ENCODE measurements at places on chromosomes 6 and 20.

- DNase-seq: no peak
Observed at GRCh38 chr6:53628354-53629119, 37.0 kb downstream of the KLHL31 start.

DNA sequence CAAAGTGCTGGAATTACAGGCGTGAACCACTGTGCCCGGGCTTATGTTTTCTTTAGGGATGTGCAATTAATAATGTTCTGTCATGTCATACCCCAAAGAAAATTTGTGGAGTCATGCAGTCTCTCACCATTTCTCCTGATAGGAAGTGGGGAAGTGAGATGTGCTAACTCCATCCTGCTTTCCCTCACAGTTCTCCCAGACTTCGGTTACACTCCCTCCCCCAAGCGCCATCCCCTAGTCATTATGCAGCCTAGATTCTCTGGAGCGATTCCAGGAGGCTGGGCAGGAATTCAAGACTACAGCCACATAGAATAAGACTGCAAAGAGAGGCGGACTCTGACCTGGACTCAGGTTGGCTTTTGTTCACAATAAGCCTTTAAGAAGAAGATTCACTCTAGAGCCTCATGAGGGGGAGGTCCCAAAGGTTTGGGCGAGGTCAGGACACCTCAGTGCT lies 271.4 kb downstream of the ALDH8A1 start:
- DNase-seq: no peak

GRCh38 chr20:63325554-63326313 lies 32.7 kb downstream of the COL20A1 start:
- no peak for DNase-seq

DNA sequence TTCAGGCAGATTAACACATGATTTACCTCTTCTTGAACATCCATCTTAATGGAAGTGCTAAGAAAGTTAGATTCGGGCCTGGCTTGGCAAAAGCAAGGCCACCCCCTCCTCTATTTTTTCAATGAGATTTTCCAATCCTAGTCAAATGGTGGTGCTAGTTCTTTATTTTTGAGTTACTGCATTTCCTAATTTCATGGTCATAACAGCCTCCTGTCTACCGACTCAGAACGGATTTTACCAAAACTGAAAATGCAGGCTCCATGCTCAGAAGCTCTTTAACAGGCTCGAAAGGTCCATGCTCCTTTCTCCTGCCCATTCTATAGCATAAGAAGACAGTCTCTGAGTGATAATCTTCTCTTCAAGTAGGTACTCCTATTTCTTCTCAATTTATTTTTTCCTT lies 117.2 kb upstream of the ESR1 start:
- DNase-seq: peak; percentile 38

- no peak for DNase-seq
Observed at GRCh38 chr6:169216830-169217229, 36.8 kb downstream of the THBS2 start.

DNA sequence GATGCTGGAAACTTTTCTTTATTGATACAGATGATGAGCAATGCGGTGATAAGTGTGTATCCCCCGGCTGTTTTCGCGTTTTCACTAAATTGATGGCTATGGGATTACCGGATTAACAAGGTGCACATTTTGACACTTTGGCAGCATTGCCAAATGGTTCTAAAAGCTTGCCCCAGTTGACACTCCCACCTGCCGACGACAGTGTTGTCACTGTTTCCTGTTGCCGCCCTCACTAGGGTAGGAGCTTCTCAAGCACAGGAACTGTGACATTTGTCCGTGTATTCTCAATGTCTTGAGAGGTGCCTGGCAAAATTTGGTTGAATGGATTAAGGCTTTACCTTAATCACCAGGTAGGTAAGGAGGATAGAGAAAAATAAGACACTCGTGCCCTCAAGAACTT lies 9.8 kb upstream of the MAPK13 start:
- peak; percentile 83 for DNase-seq

- no peak for DNase-seq
Observed at GRCh38 chr20:36273414-36274180, 32.5 kb upstream of the DLGAP4 start.

- DNase-seq: peak; percentile 73
Observed at GRCh38 chr6:31568537-31568961, 3.5 kb upstream of the LTA start.

- DNase-seq: no peak
Observed at GRCh38 chr6:101453221-101453620, 59.7 kb downstream of the GRIK2 start.

GRCh38 chr6:21560249-21560648 lies 33.3 kb upstream of the SOX4 start:
- DNase-seq: no peak

GRCh38 chr20:24948939-24949679 lies at the start of gene CST7:
CST7 (plus strand) TSS chr20:24949269; CDS start chr20:24949506, 237 bp downstream.
- DNase-seq: peak; percentile 79

- DNase-seq: no peak
Observed at GRCh38 chr20:998231-998830, 3.8 kb downstream of the RSPO4 start.

GRCh38 chr6:79377888-79378348 lies 143.4 kb upstream of the HMGN3 start:
- DNase-seq: no peak

GRCh38 chr6:3876101-3876500 lies 26.9 kb downstream of the FAM50B start:
- no peak for DNase-seq

GRCh38 chr6:43916924-43917877 lies 147.2 kb downstream of the VEGFA start:
- DNase-seq: no peak

DNA sequence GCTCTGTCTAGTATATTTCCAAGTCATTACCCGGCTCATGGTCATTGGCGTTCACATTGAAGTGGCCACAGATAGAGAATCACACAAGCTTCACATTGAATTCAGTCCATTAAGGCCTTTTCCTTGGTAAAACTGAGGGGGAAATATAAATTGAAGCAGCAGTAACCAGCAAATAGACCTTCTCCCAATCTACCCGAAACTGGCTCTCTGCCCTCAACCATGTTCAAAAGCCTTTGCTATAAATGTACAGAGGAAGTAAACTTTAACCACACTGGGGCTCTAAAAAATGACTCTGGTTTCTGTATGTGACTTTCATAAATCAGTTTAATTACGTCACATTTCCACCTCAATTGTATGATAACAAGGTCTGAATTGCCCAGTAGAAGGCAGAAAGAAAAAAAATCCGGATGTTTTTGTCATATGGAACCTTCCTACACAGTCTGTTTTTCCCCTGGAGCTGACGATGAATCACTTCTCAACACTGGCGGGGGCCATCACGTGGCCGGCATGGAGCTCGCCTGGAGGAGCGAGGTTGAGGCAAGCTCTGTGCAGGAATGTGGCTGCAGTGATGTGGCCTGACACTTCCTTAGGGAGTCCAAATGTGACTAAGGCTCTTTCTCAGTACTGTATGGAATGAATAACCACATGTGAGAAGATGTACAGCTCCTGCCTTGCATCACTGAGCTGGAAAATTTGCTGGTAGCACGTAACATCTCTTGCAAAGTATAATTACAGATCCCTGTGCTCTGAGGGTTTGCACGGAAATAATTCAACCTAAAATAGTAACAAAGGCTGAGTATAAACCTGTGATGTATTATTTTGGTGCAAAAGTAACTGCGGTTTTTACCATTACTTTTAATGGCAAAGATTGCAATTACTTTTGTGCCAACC lies 58.6 kb upstream of the SNX9 start:
- DNase-seq: peak; percentile 85

DNA sequence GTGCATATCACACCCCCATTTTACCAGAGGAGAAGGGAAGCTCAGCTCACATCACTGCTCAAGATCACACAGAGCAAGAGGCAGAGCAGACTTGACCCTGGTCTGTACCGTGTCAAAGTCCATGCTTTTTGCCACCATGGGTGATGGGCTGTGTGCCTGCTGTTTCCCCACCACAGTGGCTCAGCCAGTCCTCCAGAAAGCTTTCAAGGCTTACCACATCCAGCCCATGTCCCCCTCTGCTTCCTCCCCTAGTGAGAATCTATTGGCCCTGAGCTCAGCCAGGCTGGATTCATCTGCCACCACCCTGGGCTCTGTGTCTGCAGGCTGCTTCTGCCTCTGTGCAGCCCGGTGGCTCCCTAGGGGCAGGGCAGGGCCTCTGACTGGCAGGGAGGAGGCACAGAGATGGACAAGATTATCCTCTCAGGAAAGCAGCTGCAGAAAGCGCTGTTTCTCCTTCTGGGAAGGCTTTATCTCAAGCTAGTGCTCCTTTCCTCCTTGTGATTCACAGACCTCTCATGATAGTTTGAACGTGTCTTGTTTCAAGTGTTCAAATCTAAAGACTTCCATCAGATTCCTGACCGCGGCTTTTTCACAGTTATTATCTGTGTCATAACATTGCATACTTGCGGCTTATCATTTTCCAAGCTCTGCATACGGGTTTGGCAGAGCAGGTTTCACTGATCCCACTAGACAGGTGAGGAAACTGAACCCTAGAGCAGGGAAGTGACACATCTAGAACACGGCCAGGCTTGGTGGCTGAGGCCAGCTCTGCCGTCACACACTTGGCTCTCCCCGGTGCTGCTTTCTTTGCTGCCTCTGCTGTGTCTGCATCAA lies 37.4 kb downstream of the VEGFA start:
- no peak for DNase-seq

DNA sequence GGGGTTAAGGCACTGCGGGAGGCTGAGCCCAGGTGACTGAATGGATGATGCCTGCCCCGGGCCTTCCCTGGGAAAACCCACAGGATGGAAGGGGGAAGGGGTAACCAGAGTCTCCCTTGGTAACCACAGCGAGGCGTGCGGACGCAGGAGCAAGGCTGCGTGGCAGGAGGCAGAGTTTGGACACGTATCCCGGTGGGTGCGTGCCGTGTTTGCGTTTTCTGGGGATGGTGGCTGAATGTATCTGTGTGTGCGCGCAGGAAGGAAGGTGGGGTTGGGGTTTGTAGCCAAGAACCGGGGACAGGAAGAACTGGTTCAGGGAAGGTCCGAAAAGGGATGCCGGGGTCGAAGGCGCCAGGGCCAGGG lies 1.8 kb downstream of the MDGA1 start:
- DNase-seq: no peak

DNA sequence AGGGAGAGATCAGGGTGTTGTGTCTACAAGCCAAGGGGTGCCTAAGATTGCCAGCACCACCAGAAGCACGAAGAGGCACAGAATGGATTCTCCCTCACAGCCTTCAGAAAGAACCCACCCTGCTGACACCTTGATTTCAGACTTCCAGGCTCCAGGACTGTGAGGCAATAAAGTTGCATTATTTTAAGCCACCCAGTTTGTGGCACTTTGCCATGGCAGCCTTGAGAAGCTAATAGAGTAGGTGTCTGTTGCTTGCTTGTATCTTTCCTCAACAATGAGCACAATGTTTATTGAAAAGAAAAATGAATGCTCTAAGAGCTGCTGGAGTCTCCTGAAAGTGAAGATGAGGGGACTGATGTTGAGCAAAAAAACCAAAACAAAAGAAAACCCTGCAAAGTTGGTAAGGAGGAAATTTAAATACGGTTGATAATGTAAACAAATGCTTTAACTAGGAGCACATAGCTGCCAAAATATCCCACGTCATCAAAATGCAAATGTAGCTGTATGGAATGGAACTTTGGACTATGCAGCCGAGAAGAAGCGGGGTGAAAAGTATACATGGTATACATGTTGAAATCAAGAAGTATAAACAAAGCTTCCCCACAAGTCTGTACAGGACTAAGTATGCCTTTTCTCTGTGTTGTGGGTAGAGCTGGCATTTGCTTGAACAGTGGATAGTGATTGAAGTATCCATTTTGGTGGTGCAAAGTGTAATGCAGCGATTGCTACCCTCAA lies 8.0 kb downstream of the IL20RA start:
- DNase-seq: no peak

GRCh38 chr20:33518071-33518470 lies 28.2 kb downstream of the CBFA2T2 start:
- no peak for DNase-seq

DNA sequence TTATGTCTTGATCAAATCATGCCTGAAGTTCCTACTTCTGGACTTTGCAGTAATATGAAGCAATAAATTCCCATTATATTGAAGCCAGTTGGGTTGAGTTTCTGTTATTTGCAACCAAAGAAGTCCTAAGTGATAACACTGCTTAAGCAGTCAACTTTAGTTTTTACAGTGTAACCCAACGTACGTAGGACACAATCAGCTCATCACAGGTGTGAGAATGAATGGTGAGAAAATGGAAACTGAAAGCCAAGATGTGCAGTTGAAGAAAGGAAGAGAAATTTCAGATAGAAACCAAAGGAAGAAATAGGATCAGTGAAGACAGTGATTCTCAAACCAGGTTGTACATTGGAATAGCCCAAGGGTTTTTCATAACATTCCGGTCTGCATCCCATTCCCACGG lies 211.4 kb upstream of the ZFP64 start:
- DNase-seq: no peak

DNA sequence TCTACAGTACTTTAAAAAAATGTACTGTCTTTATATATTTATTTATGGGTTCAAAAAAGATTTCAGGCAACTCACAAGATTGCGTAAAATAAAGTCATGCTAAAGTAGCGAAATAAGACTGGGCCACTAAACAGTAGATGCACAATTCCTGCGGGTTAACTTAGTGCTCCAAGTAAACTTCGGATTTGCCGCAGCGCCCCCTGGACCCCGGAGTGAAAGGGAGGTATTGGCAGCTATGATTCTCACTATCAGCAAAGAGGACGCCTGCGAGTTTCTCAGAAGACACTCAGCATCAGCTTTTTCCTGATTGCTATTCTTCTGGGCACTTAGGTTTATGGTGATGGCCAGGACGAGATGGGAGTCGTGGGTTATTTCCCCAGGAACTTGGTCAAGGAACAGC lies 1.4 kb downstream of the OTOR start:
- no peak for DNase-seq

DNA sequence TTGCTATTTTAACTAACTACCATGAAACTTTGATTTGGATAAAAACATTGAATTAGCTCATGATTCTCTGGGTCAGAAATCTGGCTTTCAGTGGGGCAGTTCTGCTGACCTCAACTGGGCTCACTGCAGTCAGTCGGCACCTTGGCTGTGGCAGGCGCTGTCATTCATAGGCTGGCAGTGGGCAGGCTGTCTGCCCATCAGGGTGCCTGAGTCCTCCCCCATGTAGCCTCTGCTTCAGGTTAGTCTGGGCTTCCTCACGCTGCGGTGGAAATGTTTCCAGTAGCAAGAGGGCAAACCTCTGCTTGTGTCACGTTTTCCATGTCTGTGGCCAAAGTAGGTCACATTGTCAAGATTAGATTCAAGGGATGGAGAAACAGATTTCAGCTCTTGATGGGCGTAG lies 251.0 kb upstream of the TCF21 start:
- DNase-seq: no peak

- no peak for DNase-seq
Observed at GRCh38 chr6:131756039-131756438, 45.2 kb upstream of the CTAGE9 start.

- no peak for DNase-seq
Observed at GRCh38 chr20:32837157-32837556, 17.4 kb downstream of the MAPRE1 start.

DNA sequence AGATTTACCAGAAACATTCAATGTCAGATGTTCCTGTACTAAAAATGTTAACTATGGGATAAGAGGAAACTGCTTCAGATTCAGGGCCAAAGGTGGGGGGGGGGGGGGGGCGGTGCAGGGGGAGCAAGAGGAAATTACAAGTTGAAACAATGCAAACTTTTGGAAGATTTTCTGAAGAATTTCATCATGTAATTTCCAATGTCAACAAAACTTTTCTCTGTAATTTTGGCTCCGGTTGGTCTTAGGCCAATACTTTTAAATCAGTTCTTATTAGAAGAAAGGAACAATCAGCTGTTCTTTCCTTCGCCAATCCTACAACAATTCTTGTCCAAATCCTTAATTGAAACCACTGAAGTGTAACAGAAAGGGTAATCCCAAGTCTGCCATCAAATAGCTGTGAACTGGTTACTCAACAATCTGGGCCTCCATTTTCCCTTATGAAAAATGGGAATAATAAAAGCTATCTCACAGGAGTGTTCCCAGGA lies 13.1 kb downstream of the UQCC1 start:
- no peak for DNase-seq

All from CD4-positive, alpha-beta T cell treated with Interleukin-6 at 100 ng/mL for 8 hours (primary cell).